ENCODE measurements at places on chromosomes 2 and 18.

DNA sequence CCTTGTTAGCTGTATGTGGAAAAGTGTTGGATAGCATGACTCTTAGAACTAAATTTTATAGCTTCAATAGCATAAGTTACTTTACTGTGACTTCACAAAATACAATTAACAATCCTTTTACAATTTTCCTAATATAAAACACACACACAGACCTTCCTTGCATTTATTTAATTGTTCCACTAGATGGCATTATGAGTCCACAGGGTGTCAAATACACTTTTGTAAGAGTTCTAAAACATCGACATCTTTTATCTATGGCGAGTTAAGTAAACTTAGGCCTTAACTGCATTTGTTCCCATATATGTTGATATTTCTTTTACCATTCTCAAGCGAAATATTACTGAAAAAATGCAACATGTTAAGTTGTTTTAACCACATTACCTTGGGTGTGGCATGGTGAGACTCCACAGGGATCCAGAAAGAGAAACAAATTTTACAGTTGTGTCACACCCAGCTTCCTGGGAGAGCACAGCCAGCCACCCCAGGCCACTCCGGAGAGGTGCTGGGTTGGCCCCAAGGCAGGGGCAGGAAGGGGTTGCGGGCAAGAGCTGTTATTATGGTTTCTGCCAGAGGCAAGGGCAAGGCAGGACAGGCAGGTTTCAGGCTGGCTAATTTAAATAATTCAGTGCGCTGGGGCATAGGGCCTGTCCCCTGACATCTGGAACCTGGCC, 312.4 kb upstream of the MC4R start:
- peak; percentile 34 for DNase-seq

GRCh38 chr2:217916504-217917254, 86.1 kb downstream of the TNS1 start:
- DNase-seq, result no peak

DNA sequence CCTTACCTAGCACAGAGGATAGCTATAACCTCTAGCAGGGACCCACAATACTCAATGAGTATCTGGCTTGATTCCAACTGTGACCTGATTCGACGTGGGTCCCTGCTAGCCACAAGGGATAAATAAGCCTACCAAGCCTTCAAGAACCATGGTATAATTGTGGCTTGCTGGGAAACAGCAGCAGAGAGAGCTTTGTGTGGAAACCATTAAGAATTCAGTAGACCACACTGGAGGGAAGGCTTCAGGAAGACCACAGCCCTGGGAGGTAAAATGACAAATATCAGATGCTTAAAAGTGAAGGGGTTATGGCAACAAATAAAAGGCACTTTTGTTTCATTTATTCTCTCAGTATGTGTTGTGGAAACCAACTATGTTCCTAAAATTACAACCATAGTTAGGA, 82.6 kb upstream of the WIPF1 start:
- DNase-seq, result no peak

DNA sequence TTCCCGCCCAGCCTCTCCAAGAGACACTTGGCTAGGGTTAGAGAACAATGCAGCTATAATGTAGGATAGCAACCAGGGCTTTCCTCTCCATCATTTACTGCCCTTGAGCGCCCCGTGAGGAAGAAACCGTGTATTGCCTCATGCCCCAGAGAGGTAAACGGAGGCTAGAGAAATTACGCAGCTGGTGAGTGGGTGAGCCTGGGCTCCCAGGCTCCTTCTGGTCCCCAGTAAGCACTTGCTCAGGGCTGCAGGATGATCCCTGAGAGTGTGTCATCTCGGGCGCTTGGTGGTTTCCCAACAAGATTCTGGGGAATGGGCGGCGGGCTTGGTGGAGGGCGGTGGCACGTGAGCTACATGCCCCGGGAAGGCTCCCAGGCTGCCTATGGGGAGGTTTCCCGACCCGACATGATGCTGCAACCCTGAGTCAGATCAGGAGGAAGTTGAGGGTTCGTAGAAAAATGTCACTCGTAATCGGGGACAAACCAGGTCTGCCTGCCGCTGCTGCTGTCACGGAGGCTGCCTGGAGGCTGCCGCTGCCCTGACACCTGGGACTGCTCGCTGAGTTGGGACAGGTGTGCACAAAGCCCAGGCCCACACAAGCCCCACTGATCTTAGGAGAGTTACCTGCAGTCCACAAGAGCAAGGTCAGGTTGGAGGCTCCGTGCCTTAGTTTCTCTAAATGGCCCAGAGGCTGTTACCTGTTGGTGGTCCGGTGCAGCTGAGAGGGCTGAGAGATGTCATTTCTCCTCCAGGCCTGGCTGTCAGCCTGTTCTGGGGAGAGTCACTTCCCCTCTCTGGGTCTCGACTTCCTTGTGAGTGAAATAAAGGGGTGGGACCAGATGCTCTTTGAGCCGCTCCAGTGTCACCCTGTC, at the start of gene GPR55:
GPR55 (minus strand) TSS at position 773 of the 872 bp plus-strand sequence. CDS start 14,280 bp downstream, outside the sequence.
- DNase-seq, result no peak

- peak; percentile 57 for DNase-seq
Observed at GRCh38 chr2:71453404-71454220, at the start of gene DYSF. TSS of gene DYSF (plus strand) at chr2:71453561.

GRCh38 chr2:103230796-103231195, 469.0 kb downstream of the TMEM182 start:
- no peak for DNase-seq

Data from GM23248 (cell line).